ENCODE measurements at places on chromosomes 4 and X. TPM values are rescaled to one million over a fixed set of nuclear protein-coding genes. Genes with fewer than 3 reads are reported as not detected.

DNA sequence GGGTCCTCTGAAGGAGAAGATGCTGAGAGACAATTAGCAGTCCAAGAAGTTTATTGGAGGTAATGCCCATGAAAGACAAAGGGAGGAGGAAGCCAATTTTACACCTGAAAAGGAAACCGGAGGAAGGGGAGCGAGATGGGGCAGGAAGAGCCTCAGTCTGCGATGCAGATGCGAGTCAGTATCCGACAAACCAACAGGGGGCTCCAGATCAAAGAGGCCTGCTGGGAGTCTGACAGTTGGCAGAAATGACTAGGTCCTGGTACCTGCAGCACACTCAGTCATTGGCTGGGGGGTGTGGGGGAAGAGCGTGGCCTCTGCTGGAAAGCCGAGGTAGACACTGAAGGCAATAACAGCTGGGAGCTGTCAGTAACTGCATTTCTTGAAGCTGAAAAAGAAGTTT, 231.1 kb upstream of the CENPE start:
- no peak overlapping the region for H3K27ac ChIP-seq
- H3K4me3 ChIP-seq: no peak overlapping the region
- H3K36me3 ChIP-seq: no peaks in the 10 kb centered on the region
- no peaks in the 10 kb centered on the region for H3K27me3 ChIP-seq

DNA sequence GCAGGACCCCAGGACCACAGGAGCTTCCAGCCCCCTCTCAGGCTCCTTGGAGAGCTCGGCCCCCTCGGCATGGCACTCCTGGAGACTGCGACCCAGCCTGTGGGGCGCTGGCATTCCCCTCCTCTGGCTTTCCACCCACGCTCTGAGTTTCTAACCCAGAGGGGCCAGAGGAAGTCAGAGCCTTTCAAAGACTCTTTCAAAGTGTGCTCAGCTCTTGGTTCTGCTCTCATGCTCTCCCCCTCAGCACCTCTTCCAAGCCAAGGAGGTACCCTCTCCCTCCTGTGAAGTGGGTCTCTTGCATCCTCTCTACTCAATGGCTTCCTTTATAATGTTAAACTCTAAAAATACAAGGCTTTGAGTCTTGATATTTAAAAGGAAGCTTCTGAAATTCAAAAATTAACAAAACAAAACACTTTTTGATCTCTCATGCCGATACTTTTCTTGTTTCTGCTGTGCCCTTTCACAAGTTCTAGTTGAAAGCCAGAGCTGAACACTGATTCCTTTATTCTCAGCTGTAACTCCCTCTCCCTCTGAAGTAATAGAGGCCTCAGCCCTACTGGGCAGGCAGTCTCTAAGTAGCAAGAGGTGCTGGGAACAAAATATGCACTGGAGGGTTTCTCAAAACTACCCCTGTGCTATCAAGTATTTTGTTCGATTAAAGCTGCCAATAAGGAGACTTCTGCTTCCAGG, 82.8 kb downstream of the NAT8L start:
- no peak for DNase-seq
- H3K4me1 ChIP-seq: no peaks in the 10 kb centered on the region
- no peaks in the 10 kb centered on the region for H3K27me3 ChIP-seq

DNA sequence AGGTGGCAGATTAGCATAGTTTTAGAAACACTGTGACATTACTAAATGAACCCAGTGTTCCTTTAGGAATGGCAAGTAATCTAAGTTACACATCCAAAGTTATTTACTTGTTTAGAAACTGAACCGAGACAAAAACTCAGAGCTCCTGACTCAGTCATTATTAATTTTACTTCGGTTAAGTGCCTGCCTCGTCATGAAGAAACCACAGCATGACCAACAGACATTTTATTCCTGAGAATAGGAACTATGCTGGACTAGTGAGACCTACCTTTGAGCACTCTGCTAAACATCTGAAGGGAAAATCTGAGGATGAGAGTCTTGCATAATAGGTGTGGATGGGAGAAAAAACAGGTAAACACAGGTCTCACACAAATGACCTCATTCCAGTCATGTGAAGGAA, 2.5 kb downstream of the BEX1 start:
- no peaks in the 10 kb centered on the region for H3K27me3 ChIP-seq
- no peaks in the 10 kb centered on the region for H3K4me1 ChIP-seq
- no peak overlapping the region for H3K4me3 ChIP-seq

DNA sequence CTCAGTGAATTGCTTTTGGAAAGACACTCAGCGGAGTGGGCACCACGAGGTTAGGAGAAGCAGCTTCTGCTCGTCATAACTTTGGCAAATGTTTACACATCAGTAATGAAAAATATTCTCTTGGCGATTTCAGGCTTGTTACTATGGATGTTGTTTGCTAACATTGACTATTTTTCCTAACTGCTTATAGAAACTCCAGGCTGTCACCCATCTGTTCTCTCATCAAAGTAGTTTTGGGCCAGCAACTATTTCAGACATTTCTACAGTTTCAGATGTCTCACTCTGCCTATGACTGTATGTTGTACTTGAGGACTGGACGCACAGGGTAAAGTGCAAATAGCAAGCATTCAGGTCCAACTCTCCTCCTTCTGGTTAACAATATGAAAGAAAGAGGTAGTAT, 346.7 kb downstream of the TRIML1 start:
- H3K36me3 ChIP-seq: no peaks in the 10 kb centered on the region
- no peak overlapping the region for H3K4me3 ChIP-seq
- DNase-seq: no peak
- no peaks in the 10 kb centered on the region for H3K27me3 ChIP-seq
- no peaks in the 10 kb centered on the region for H3K4me1 ChIP-seq

The AFP gene
- not detected for total RNA-seq

The ZXDA gene
- 6.2 TPM for total RNA-seq

DNA sequence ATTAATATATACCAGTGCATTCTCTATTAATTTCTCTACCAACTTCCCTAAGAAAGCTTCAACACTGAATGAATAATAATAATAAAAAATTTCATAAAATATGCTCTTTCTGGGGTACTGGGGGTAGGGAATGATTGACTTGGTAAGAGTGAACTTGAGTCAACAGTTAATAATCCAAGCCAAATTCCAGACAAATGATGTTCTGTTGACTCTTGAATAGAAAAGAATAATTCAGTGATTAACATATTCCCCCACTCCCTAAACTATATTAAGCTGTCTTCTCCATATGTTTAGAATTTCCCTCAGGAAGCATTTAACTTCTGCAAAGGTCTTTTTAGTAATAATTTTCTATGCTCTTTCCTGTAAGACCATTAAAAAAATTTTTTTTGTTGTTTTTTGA, 12.3 kb downstream of the PGRMC2 start:
- H3K4me1 ChIP-seq: no peaks in the 10 kb centered on the region
- no peak for DNase-seq
- no peaks in the 10 kb centered on the region for H3K27me3 ChIP-seq
- no peak overlapping the region for H3K27ac ChIP-seq
